ENCODE measurements at places on chromosomes 5 and 9.
A peak's percentile ranks its signal among the peaks of the same experiment; 100 is the strongest.

GRCh38 chr5:129110742-129111141 lies 16.2 kb downstream of the ISOC1 start:
- DNase-seq = no peak

GRCh38 chr5:89179731-89180130 lies 296.7 kb upstream of the MEF2C start:
- no peak for DNase-seq

DNA sequence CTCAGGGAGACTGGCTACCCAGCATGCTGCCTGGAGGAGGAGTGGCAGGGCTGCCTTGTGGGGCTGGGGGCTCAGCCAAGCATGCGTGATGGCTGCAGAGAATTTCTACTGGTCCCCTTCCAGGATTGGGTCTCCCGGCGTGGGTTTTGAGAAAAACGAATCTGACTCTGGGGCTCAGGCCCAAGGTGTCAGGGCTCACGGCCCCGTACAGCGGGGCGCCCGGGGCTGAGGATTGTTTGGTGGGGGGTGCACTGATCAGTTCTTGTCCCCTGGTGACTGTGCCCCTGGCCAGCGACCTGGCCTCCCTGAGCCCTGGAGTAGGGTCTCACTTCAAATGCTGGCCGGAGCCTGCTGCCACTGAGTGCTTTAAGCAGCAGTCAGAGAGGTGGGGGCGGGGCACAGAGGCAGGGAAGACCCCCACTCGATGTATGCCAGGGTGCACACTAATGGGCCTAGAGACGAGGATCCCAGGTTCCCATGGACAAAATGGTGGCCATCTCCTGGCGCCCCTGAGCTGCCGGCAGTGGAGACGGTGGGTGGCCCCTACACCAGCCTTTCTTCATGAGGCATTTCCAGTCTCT lies 45.5 kb upstream of the RNU6ATAC start:
- DNase-seq = no peak

- peak; percentile 35 for DNase-seq
Measured at GRCh38 chr9:78856144-78856543, 559.2 kb downstream of the PSAT1 start.

- no peak for DNase-seq
Measured at GRCh38 chr5:173033923-173034322, 22.2 kb upstream of the CREBRF start.

GRCh38 chr5:132457371-132458225 lies 33.0 kb downstream of the IRF1 start:
- peak; percentile 55 for DNase-seq

DNA sequence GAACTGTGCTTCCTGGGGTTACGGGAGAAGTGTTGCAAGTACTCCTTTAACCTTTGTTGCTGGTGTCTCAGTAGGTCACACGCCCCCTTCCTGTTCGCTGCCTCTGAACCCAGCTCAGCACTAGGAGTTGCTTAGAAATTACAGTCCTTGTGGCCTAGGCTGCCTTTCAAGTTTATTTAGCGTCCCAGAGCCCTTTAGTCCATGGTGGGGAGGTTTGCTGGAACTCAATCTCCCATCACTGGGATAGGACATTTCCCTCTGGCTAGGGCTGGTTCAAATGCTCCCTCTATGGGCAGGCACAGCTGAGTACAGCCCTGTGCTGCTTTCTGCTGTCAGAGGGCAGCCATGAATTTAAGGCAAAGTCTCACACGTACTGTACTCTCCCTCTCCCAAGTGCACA lies 4.7 kb downstream of the IFNA8 start:
- no peak for DNase-seq

- DNase-seq = no peak
Measured at GRCh38 chr5:143592648-143593047, 189.2 kb upstream of the NR3C1 start.
